ENCODE measurements at places on chromosomes 16 and 17.

- DNase-seq = no peak
Observed at GRCh38 chr16:46621934-46622676, 926 bp upstream of the SHCBP1 start.

DNA sequence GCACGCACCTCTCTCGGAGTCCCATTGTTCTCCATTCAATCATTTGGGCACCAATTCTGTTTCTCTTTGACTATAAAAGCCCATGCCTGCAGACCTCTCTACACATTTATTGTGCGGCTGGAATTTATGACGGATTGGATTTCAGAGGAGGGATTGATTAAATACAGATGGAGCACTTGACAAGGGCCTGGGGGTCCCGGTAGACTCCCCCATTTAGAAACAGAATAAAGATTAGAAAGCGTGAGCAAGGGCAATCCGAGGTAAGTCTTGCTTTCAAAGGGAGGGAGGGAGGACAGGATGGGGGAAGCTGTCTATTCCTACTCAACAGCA, 15.1 kb upstream of the PITPNM3 start:
- no peak for DNase-seq

GRCh38 chr17:48178317-48178716, 70.8 kb downstream of the SNX11 start:
- no peak for DNase-seq

DNA sequence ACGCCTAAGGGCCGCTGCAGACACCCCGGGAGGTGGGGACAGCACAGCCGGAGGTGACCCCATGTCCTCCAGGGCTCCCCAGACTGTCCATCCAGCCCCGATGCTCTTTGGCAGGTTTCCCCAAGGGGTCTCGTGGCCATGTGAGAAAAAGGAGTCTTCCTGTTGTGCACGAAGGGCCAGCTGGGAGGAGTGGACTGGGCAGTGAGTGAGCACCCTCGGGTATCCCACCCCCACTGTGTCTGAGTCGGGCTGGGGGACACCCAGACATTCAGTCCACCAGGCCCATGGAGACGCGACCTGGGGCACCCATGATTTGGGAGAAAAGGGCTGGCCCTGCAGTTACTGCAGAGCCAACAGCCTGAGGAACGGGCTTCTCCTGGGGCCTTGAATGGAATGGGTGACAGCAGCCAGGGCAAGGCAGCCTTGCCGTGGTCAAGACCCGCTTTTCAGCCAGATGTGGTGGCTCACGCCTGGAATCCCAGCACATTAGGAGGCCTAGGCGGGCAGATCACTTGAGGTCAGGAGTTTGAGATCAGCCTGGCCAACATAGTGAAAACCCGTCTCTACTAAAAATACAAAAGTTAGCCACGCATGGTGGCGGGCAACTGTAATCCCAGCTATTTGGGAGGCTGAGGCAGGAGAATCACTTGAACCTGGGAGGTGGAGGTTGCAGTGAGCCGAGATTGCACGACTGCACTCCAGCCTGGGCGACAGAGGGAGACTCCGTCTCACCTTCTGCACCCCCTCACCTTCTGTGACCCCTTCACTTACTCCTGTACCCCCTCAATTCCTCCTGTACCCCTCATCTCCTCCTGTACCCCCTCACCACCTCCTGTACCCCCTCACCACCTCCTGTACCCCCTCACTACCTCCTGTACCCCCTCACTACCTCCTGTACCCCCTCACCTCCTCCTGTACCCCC, 24.1 kb upstream of the CAPN15 start:
- DNase-seq = no peak

DNA sequence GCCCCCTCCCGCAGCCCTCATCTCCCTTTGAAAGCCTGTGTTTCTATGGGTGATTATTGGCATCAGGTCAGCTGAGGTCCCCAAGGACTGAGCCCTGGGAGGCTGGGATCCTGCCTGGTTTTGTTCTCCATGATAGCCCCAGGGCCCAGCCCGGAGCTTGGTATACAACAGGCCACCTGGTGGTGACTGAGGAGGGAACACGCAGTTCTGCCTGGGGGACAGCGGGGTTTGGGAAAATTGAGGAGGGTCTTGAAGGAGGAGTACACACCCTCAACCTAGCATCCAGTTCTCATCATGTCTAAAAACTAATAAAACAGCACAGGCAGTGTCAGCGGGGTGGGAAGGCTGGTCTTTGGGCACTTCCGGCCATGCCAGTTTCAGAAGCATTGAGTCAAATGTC, 335.1 kb downstream of the CPPED1 start:
- DNase-seq = no peak

DNA sequence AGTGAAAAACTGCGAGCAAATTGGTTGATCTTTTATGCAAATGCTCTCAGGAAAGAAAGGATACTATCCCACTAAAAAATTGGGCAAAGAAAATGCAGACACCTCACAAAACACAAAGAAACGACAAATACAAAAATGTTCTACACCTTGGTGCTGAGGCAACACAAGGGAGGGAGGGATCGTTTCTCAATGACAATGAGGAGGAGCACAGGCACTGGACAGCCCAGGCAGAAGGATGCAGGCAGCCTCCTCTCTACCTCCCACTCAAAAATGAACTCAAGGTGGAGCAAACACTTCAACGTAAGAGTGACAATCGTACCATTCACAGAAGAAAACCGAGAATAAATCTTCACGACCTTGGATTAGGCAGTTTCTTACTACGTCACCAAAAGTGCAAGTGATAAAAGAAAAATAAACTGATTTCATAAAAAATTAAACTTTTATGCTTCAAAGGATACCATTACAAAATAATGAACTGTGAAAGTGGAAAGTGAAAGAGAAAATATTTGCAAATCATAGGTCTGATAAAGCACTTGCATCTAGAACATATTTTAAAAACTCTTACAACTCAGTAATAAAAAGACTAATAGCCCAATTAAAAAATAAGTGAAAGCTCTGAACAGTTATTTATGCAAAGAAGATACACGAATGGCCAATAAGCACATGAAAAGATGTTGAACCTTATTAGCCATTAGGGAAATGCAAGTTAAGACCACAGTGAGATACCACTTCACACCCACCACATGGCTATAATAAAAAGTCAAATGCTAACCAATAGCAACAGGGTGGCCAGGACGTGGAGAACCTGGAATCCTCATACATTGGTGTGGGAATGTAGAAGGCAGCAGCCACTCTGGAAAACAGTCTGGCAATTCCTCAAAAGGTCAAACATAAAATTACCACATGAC, 80.8 kb upstream of the TRAP1 start:
- DNase-seq = no peak

DNA sequence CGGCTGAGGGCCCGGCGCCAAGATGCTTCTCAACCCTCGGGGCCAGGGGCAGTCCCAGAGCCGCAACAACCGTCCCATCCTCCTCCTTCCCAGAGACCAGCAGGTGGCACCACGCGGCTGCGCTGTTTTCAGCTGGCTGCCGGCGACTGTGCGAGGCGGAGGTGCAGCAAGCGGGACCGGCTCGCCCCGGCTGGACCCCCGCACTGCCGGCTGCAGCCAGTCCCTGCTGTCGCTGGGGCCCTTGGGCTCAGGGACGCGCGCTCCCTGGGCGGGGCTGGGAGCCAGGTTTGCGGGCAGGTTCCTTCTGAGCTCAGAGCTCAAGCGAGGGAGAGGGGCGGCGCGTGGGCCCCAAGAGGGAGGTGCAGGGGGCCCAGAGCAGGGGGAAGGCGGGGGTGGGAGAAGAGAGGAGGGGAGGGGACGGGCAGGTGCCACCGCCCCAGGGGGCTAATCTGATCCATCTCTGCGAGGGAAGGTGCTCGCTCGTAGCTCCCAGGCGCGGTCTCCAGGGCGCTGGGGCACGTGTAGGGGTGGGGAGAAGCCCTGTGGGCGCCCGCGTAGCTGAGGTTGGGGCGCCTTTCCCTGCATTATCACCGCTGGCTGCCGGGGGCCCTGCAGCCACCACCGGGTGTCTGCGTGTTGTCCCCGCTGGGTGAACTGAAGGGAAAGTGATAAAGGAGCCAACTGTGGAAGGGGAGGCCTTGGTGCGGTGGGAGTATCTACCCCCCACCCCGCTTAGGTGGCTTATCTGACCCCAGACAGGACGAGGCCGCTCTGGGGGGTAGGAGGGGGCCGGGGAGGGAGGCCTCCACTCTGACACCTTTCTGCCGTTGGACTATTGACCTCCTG, 24.2 kb downstream of the STAT5A start:
- peak; percentile 71 for DNase-seq

DNA sequence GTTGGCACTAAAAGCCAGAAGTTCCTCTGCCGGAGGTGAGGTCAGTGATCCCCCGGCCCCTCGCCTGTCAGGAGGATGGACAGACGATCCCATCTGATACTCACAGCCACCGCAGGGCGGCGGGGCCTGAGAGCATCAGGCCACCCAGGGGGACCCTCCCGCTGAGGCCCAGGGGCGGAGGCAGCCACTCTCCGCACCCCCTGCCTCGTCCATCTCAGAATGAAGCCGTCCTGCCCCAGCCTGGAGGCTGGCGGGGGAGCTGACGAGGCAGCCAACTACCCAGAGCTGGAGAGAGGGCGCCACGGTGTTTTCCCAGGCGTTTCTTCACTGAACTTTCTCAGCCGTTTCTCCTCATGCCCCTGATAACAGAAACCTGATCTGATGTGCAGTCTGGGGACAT, 22.6 kb downstream of the TPSD1 start:
- no peak for DNase-seq

DNA sequence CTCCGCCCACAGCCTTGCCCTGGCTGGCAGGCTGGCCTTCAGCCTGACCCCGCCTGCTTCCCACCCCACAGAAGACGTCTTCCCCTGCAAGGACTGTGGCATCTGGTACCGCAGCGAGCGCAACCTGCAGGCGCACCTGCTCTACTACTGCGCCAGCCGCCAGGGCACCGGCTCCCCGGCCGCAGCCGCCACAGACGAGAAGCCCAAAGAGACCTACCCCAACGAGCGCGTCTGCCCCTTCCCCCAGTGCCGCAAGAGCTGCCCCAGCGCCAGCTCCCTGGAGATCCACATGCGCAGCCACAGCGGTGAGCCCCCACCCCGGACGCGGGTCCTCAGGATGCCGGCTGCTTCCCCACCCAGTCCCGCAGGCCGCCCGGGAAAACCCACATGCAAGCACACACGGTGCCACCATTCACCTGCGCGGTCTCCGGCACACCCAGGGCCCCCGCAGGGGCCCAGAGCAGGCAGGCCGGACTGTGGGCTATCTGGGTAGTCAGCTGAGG, 38.2 kb upstream of the ZC3H18 start:
- no peak for DNase-seq

DNA sequence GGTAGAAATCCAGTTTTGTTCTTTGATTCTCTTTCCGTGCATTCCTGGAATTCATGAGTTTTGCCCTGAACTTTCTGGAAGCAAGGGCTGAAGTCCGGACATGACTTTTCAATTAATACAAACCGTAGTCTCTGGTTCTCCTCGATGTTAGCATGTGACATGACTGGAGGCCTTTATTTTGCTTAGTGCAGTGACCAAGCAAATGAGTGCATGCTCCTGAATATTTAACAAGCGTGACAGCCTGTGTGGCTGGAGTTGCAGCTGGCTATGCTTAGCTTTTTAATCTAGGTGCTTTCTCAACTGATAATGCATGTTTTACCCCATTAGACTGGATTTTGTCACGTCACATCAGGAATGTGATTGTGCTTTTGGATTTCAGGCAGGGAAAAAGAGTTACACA, 302.1 kb downstream of the MAP2K6 start:
- no peak for DNase-seq

DNA sequence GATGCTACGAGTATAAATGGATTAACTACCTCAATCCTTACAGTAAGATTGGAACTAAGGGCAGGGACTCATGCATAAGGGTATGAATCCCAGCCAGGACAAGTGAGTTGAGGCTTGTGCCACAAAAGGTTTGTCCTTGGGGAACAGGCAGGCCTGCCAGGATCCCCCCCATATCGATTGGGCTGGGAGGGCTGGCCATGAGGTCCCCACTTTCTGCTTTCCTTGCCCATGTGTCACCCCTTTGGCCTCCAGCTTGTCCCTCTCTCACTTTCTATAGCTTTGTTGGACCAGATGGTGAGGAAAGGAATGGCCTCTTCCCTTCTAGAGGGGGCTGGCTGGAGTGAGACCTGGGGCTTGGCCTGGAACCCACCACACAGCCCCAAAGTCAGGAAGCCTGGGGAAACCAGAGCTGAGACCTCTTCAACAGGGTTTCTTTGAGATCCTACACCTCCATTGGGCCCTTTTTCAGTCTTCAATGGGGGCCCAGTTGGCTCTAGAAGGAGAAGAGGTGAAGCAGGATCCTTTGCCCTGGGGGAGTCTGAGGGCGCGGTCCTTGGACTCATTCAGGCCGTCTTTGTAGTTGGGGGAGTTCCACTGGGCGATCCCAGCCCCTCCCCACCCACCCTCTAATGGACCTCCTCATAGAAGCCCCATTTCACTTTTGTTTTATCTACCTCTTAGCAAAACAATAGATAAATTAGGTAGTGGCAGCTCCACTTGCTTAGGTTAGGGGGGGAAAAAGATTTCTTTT, 57.3 kb downstream of the IGF2BP1 start:
- DNase-seq = no peak

- DNase-seq = no peak
Observed at GRCh38 chr17:29526322-29526721, 40.5 kb downstream of the ABHD15 start.

DNA sequence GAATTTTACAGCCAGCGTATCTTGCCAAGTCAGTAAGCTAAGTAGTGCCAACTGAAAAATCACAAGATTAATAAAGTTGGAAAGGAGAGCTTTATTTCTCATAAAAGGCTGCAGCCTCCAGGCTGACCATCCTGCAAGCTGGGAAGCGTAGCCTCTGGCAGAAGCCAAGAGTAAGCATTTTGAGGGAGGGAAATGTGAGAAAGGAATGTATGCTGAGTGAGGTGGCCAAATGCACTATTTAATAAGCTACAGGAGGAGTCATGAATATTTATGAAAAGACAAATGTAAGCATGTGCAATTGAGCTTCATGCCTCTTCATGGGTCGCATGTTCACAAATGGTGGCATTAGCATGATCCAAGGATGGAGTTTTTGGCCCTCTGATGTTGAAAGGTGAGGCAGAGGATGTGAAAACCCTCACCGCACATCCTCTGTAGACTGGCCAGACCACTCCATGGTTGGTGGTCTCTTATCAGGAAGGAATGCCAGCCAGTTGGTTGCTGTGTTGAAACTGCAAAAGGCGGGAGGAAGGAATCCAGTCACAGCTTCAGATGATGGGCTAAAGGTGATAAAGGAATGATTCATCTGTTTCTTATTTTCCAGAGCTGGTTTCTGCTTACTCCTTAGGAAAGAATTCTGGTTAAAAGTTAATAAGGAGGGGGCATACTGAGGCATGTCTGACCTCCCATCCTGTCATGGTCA, 9.2 kb downstream of the KRT33B start:
- DNase-seq = no peak

GRCh38 chr17:47844227-47844626, 3.2 kb upstream of the SCRN2 start:
- DNase-seq = no peak

GRCh38 chr17:83119987-83120864, 40.8 kb downstream of the METRNL start:
- DNase-seq = no peak

DNA sequence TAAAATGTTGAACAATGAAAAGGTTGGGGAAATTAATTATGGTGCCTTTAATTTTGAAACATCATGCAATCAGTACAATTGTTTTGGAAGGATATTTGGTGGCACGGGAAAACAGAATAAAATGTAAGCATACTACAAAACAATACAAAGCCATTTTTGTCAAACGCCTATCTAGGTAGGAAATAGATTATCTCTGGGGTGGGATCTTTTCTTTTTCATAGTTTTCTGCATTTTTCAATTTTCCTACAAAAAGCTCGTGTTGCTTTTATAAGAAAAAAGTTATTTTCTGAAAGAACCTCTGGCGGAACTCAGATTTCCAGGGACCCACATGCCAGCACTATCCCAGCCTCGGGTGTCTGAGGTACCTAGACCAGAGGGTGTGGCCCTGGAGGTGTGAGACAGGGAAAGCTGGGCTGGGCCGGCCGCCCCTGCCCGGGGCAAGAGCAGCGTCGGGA, 961 bp upstream of the MAP3K3 start:
- DNase-seq = no peak

GRCh38 chr17:29625037-29625750, 2.5 kb upstream of the CORO6 start:
- DNase-seq = no peak
